ENCODE measurements at places on chromosomes 12 and 14. TPM values are rescaled to one million over a fixed set of nuclear protein-coding genes. Genes with fewer than 3 reads are reported as not detected.

DNA sequence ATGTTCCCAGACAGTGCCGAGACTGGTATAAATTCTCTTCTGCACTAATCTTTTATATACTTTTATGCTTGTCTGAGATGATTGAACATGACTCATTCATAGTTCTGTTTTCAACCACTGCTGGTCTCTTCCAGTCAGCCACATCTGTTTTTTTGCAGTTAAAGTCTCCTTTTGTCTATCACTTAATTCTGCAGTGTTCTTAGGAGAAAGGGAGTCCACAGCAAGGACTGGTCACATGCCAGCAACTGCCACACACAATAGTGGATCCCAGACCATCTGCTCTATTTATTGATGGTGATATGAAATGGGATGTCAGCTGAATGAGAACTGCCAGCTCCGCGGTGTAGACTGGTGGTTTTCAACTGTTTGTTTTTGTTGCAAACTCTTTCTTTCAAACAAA is 379.8 kb downstream of the MED13L start:
- DNase-seq = no peak

- DNase-seq = no peak
These were observed 24.4 kb upstream of the TC2N start for GRCh38 chr14:91891721-91892220.

DNA sequence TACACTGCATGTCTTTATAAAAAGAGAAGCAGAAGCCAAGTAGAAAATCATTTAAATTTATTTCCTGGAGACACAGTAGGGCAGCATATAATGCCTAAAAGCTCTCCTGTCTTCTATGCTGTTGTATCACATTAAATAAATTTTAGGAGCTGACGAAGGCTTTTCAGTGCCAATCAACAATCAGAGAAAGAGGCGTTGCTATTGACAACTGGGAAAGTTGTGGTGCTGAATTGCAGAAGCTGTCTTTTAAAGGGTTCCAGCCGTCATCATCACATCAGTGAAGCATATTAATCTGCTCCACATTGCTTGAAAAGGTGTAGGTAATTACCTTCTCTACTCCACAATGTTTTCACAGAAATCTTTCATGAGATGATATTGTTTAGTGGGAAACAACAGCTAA is 103.9 kb downstream of the FSCB start:
- no peak for DNase-seq

DNA sequence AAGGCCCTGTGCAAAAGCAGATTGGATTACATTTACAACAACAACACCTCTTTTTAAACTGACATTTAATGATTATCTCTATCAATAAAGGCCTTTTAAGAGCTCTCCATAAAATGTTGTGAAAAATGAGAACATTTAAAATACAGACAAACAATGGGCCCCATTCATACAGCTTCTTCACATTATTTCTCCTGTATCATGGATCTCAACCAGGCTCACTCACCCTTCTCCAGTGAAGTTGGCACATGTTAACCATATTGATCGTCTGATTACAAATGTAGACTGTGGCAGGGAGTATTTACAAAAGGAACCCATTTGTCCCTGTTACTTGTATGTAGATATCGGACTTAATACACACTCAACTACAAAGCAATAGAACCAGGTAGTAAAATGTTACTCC is 220.2 kb upstream of the BTG1 start:
- DNase-seq = no peak

DNA sequence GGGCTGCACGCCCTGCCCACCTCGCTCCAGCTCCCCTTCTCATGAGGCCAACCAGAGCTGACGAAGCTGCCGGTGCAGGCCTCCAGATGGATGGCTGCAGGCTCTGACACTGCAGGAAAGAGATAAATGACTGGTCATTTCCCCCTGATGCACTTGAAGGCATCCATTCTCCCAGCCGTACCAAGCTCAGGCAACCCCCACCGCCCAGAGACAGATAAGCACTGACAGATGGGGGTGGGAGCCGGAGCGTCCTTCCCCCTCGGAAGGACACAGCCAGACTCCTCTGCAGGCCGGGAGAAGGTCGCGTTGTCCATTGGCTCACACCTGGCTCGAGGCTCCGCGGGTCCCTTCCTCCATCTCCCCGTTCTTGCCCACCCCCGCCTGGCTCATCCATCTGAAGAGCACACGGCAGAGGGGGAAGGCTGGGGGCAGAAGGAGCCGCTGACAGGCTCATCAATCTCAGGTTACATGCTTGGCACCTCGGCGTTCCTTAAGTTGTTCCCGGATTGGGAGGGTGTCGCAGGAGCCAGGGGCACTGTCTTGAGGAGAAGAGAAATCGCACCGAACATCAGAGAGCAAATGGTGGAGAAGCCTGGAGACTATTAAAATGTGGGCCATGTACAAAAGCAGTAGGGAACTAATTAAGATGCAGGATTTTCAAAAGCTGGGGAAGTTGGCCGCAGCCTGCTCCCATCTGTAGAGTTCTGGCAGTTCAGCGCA is 151.6 kb downstream of the DPF3 start:
- no peak for DNase-seq

- no peak for DNase-seq
These were observed 104.7 kb downstream of the PRMT8 start for GRCh38 chr12:3595721-3596120.

- DNase-seq = no peak
These were observed 6.3 kb downstream of the FRS2 start for GRCh38 chr12:69476276-69477017.

DNA sequence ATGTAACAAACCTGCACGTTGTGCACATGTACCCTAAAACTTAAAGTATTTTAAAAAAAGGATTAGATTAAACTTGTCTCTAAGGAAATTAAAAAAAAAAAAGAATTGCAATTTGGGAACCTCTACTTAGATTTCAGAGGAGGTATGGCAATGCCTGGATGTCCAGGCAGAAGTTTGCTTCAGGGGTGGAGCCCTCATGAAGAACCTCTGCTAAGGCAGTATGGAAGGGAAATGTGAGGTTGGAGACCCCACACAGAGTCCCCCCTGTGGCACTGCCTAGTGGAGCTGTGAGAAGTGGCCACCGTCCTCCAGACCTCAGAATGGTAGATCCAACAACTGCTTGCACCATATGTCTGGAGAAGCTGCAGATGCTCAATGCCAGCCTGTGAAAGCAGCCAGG is 279.6 kb upstream of the CCDC196 start:
- DNase-seq = no peak

DNA sequence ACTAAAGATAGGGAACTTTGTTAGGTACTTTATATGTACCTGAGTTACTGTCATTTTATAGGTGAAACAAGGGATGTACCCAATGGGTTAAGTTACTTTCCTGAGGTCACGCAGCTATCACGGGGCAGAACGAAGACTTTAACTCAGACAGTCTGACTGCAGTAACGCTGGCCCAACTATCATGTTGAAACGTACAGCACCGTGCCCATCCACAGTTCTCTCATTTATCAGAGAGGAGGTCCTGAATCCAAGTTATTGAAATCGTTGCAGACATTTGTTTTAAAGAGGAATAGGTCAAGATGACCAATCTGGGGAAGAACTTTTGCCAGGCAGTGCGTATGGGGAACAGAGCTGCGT is 587 bp upstream of the C12orf75 start:
- DNase-seq = no peak

Gene ADGRD1
- 0.36 TPM for total RNA-seq

Gene TMPRSS12
- not detected for total RNA-seq

Gene IGF1
- 0.16 TPM for total RNA-seq

Data from naive thymus-derived CD8-positive, alpha-beta T cell (primary cell).